Uterus (tissue), 4 donors: ENCODE measurements at places on chromosomes 16 and 17. TPM values are rescaled to one million over a fixed set of nuclear protein-coding genes. Genes with fewer than 3 reads are reported as not detected.

Gene RIPOR1
- total RNA-seq = 48.2 TPM

GRCh38 chr17:71208111-71208704 is 912.6 kb upstream of the SOX9 start:
- no peak overlapping the region for H3K27ac ChIP-seq
- no peaks in the 10 kb centered on the region for H3K36me3 ChIP-seq
- no peak overlapping the region for H3K4me3 ChIP-seq
- no peaks in the 10 kb centered on the region for H3K27me3 ChIP-seq
- no peaks in the 10 kb centered on the region for H3K4me1 ChIP-seq

Gene TERB1
- not detected for total RNA-seq

- H3K4me1 ChIP-seq = peaks cover 22% of the 10 kb centered on the region
- DNase-seq = no peak
- H3K4me3 ChIP-seq = no peak overlapping the region
- H3K36me3 ChIP-seq = no peaks in the 10 kb centered on the region
- no peak overlapping the region for H3K27ac ChIP-seq
- peaks cover 2% of the 10 kb centered on the region for H3K27me3 ChIP-seq
Observed at GRCh38 chr16:716200-716568, 1.3 kb downstream of the METRN start.

DNA sequence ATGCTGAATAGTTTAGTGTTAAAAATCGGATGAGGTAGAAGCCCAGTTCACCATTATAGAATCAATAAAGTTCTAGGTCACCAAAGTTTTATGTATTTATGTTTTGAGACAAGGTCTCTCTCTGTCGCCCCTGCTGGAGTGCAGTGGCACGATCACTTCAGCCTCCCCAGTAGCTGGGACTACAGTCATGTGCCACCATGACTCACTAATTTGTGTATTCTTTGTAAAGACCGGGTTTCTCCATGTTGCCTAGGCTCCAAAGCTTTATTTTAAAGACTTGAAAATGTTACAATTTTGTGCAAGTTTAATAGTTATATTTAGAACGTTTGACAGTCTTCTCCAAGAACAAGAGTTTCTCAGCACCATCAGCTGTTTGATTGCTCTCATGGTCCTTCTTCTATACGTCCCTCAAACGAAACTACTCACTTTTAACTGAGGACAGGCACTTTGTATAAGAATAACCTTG is 32.1 kb downstream of the NDE1 start:
- no peaks in the 10 kb centered on the region for H3K36me3 ChIP-seq
- no peak for DNase-seq
- no peaks in the 10 kb centered on the region for H3K4me1 ChIP-seq
- no peak overlapping the region for H3K4me3 ChIP-seq
- H3K27me3 ChIP-seq = no peaks in the 10 kb centered on the region

Gene DNASE1L2
- 1.2 TPM for total RNA-seq

DNA sequence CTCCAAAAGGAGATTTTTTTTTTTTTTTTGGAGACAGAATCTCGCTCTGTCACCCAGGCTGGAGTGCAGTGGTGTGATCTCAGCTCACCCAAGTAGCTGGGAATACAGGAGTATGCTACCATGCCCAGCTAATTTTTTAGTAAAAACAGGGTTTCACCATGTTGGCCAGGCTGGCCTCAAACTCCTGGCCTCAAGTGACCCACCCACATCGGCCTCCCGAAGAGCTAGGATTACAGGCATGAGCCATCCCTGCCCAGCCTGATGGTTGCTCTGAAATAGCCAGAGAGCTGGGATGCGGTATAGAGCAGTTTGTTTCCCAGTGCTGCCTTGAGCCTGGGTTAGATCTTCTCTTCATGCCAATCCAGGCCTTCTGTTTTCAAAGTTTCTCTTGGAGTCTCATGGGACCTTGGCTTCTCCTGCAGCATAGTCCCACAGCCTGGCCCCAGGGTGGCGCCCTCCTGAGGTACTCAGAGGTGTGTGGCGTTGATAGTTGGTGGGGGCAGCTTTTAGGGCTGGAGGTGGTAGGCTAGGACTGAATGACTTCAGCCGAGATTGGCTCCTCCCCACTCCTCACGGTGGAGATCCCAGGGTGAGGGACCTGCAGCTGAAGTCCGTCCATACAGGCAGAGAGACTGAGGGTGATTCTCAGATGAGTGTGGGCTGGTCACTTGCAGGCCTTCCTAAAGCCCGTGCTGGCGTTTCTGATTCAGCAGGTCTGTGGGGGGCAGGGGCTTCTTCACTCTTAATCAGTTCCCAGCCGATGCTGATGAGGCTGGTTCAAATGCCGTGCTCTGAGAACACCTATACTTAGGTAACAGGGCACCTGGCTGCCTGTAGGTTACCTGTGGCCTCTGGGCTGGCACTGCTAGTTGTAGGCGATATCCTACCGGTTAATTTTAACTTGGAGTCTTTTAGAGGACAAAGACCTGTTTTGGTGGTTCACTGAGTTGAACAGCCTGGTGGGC is 52.0 kb downstream of the TNFRSF13B start:
- no peak for DNase-seq
- H3K4me1 ChIP-seq = no peaks in the 10 kb centered on the region
- no peak overlapping the region for H3K4me3 ChIP-seq
- H3K36me3 ChIP-seq = no peaks in the 10 kb centered on the region
- no peaks in the 10 kb centered on the region for H3K27me3 ChIP-seq

DNA sequence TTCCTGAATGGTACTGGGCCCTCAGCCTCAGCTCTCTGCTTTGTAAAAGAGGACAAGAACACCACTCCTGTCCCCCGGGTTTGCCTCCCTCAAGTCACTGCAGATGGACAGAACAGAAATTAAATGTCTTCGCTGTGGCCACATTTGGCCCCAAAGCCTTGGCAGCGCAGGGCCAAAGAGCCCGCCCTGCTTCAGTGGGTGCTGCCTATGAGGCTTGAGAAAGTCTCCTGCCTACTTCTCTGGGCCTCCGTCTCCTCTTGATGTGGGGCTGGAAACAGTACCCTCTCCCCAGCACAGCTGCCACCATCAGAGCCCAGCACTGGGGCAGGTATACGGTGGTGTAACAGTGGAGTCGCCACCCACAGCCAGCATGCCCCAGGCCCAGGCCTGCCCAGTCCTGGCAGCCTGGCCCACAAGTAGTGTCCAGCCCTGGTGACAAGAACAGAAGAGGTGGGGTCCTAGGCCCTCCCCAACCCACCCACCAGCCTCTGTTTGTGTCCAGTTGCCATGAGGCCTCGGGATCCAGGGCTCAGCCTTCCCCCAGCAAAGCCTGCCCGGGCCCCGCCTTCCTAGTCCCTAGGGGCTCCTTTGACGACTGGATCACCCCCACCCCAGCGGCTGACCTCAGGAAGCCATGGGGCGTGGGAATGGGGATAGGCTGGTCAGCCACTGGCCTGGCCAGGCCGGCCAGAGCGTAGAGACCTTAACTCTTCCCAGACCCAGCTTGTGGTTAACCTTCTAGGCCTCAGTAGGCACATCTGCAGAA is 3.9 kb upstream of the TPPP3 start:
- no peak overlapping the region for H3K4me3 ChIP-seq
- peaks cover 28% of the 10 kb centered on the region for H3K4me1 ChIP-seq
- DNase-seq = no peak
- H3K27me3 ChIP-seq = no peaks in the 10 kb centered on the region

DNA sequence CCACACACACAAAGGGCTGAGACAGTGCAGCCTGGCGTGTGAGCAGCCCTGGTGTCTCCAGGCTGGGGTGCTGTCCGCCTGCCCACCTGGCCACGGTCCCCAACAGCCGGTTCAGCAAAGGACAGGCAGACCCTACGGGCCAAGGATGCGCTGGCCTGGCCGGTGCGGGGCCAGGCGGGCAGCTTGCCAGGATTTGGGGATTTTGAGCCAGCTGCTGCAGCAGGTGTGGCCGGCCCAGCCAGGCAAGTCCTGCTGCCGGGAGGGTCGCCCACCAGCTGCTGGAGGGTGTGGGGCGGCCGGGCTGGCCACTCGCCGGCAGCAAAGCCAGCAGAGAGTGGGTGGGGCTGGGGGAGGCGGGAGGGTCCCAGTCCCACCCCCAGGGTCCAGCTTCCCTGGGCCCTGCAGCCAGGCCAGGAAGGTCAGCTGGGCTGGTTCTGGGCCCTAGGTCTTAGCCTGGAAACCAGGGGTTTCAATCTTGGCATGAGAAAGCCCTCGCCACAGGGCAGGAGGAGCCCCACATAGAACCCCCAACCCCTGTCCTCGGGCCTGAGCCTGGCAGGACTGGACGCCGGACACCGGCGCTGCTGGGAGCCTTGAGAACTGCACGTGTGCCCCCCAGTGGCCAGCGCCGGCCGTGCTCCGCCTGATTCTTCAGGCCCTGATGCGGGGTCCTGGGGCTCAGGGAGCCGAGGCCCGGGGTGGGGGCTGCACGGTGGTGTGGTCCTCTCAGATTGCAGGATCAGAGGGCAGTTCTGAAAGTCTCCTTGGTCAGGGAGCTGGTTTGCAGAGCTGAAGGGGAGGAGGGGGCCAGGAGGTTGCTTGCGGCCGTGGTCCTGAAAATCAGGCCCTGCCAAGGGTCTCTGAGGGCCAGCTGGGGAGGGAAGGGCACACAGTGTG is 17.6 kb upstream of the SSTR5 start:
- no peaks in the 10 kb centered on the region for H3K4me1 ChIP-seq
- H3K27ac ChIP-seq = no peak overlapping the region
- no peaks in the 10 kb centered on the region for H3K36me3 ChIP-seq
- no peak overlapping the region for H3K4me3 ChIP-seq
- no peaks in the 10 kb centered on the region for H3K27me3 ChIP-seq

GRCh38 chr17:19540706-19541370 is 7.2 kb downstream of the SLC47A1 start:
- no peaks in the 10 kb centered on the region for H3K36me3 ChIP-seq
- DNase-seq = no peak
- no peaks in the 10 kb centered on the region for H3K4me1 ChIP-seq
- H3K27me3 ChIP-seq = no peaks in the 10 kb centered on the region

DNA sequence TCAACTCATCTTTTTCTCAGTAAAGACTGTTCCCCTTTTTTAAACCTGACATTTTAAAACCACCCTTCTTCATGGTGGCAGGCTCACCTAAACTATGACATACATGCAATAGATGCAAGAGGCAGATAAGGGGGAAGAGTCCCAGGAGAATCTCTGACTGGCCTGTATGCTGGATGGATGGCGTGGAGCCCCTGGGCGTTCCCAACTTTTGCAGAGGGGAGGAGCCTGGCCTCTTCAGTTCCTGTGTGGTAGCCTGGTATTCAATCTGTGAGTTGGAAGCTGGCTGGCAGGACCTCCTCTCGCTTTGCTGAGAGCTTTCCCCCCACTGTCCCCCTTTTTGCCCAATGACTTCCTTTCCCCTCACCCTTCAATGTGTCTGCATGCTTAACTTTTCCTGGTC is 217.6 kb upstream of the CA10 start:
- DNase-seq = no peak
- H3K4me1 ChIP-seq = no peaks in the 10 kb centered on the region
- no peak overlapping the region for H3K27ac ChIP-seq
- no peaks in the 10 kb centered on the region for H3K36me3 ChIP-seq

Gene CETP
- 0.58 TPM for total RNA-seq

Gene KIFC3
- total RNA-seq = 6.1 TPM

Gene MRM3
- total RNA-seq = 3.2 TPM

GRCh38 chr16:28298511-28298878 is 6.2 kb downstream of the SBK1 start:
- DNase-seq = no peak
- H3K4me3 ChIP-seq = no peak overlapping the region
- H3K36me3 ChIP-seq = no peaks in the 10 kb centered on the region
- no peak overlapping the region for H3K27ac ChIP-seq

- H3K4me1 ChIP-seq = peaks cover 10% of the 10 kb centered on the region
- no peaks in the 10 kb centered on the region for H3K36me3 ChIP-seq
- no peak overlapping the region for H3K4me3 ChIP-seq
- DNase-seq = no peak
- H3K27me3 ChIP-seq = no peaks in the 10 kb centered on the region
Observed at GRCh38 chr16:30358577-30358936, 3.4 kb upstream of the CD2BP2 start.

Gene PPM1D
- total RNA-seq = 19.4 TPM

- H3K36me3 ChIP-seq = no peaks in the 10 kb centered on the region
- peak overlapping the region; percentile 91 for H3K27ac ChIP-seq
- no peaks in the 10 kb centered on the region for H3K4me1 ChIP-seq
- no peaks in the 10 kb centered on the region for H3K27me3 ChIP-seq
- H3K4me3 ChIP-seq = no peak overlapping the region
Observed at GRCh38 chr17:18859256-18859655, 1.3 kb downstream of the PRPSAP2 start.

Gene KRTAP9-7
- not detected for total RNA-seq

Gene P2RX5
- total RNA-seq = 0.51 TPM

GRCh38 chr16:71524566-71525553 is 1.4 kb upstream of the CHST4 start:
- H3K4me3 ChIP-seq = no peak overlapping the region
- H3K27ac ChIP-seq = no peak overlapping the region
- no peak for DNase-seq
- no peaks in the 10 kb centered on the region for H3K27me3 ChIP-seq
- no peaks in the 10 kb centered on the region for H3K36me3 ChIP-seq
- no peaks in the 10 kb centered on the region for H3K4me1 ChIP-seq

DNA sequence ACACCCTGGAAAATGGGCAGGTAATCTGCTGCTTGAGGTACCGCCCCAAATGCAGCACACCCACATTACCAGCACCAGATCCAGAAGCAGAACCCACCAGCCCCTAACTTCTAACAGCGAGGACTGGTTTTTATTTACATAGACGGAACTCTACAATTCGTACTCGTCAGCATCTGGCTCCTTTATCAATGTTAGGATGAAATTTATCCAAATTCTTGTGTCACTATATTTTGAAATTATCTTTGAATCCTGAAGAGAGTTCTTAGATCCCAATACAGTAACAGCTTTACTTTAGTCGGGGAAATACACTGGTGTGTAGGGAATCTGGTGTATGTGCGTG is 332 bp upstream of the ALG1 start:
- H3K27ac ChIP-seq = peak overlapping the region; percentile 75
- H3K4me3 ChIP-seq = peak overlapping the region; percentile 56
- no peaks in the 10 kb centered on the region for H3K4me1 ChIP-seq

- peaks cover 11% of the 10 kb centered on the region for H3K4me1 ChIP-seq
- no peaks in the 10 kb centered on the region for H3K36me3 ChIP-seq
- no peaks in the 10 kb centered on the region for H3K27me3 ChIP-seq
- no peak for DNase-seq
Observed at GRCh38 chr16:72846594-72846993, 201.3 kb downstream of the ZFHX3 start.

GRCh38 chr17:75752802-75753513 is 12.0 kb downstream of the GALK1 start:
- H3K27ac ChIP-seq = no peak overlapping the region
- H3K4me1 ChIP-seq = peaks cover 5% of the 10 kb centered on the region
- peak overlapping the region; percentile 30 for H3K4me3 ChIP-seq
- DNase-seq = no peak

GRCh38 chr17:19647697-19648474 is 665 bp upstream of the ALDH3A2 start:
- peak overlapping the region; percentile 81 for H3K4me3 ChIP-seq
- H3K4me1 ChIP-seq = peaks cover 16% of the 10 kb centered on the region
- H3K36me3 ChIP-seq = no peaks in the 10 kb centered on the region
- DNase-seq = peak; percentile 76
- H3K27me3 ChIP-seq = no peaks in the 10 kb centered on the region

Gene PIK3R5
- 12.0 TPM for total RNA-seq
